ENCODE measurements at places on chromosomes 2 and 18.

DNA sequence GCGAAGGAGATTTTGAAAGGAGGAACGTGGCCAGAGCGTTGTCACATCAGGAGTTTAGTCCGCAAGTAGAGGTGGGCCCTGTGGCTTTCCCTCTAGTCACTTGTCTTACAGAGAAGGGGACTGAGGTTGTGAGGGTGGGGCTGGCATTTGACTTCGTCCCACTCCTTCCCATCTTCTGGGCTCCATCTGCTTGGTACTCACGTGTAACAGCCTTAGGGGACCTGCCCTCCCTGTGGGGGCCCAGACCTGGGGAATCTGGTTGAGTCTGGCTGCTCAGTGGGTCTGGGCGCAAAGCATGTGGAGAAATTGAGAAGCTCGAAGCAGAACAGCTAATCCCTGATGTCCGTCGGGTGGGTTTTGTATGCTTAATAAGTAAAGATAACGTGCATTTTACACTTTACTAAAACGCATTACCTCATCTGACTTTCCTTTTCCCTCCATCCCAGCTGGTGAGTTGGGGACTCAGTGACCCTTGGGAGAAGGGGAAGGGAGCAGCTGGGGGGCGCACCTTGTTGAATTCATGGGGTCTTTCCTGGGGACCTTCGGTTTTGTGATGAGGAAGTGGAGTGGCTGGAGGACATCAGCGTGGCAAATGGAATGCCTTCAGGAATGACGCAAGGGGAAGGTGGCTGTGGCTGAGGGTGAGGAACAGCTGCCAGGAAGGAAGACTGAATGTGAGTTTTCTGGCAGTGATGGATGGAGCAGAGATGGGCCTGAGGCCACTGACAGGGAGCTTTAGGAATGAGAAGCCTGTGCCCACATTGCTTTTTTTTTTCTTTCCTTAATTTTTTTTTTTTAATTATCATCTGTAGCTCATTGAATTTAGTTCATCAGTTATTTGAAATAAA lies 44.8 kb downstream of the ASAP2 start:
- no peak for DNase-seq

DNA sequence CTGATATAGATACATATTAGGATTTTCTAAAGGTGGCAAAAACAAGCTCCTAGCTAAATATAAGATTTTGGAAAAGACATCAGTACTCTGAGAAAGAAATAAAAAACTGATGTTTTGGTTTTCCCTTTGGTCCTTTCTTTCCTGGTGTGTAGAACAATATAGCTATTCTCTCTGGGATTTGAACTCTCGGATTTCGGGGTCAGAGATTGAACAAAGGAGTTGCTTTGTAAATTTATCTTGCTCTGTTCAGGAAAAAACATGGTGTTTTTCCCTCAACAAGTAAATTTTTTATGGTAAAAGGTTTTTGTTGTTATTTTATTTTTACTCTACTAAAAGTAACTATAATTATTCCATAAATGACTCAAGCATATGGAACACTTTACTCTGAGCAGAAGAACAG lies 889.3 kb downstream of the ERBB4 start:
- DNase-seq = no peak

DNA sequence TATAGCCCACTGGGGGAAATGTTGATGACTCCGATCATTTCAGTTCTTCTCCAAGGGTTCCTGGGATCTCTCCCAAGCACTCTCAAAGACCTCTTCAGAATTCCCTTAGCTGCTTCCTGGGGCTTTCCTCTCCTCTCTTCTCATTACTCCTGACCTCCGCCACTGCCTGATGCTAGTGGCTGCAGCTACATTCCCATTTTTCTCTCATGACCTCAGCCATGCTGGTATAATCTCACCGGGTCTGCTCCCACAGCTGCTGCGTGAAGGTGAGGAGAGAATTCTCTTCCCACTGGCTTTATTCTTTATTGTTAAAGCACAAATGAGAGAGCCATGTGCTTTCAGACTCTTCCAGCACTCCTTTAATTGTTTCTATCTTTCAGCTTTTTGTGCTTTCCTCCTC lies 312.0 kb upstream of the ETAA1 start:
- no peak for DNase-seq

- no peak for DNase-seq
These were observed 37.4 kb downstream of the AFF3 start for GRCh38 chr2:100104718-100105677.

- DNase-seq = no peak
These were observed 292.5 kb upstream of the TRIB2 start for GRCh38 chr2:12424219-12424618.

- DNase-seq = peak; percentile 51
These were observed 2.2 kb downstream of the ITM2C start for GRCh38 chr2:230866756-230867523.

DNA sequence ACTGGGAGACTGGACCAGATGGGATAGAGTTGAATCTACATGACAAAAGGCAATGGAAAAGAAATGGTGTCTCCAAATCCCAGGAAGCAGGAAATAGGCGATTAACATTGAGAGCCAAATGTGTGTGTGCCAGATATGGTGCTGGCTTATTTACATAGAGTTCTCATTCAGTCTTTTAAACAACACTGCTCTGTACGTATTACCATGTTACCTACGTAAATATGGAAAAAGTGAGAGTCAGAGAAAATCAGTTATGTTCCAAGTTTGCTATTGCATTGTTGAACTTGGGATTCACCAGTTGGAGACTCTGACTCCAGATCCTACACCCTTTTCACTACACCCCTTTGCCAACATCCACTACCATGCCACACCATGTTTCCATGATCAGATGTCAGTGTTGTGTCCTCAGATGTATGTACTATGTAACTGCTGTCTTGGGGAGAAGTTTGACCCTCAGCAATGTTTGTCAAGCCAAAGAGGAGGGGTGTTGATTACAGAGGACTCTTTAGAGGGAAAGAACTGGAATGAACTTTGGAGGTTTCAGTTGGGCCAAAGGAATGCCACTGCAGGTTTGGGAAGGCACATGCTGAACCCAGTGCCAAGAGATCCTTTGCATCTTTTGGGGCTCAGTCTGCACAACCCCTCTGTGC lies 19.6 kb upstream of the GREB1 start:
- DNase-seq = no peak

DNA sequence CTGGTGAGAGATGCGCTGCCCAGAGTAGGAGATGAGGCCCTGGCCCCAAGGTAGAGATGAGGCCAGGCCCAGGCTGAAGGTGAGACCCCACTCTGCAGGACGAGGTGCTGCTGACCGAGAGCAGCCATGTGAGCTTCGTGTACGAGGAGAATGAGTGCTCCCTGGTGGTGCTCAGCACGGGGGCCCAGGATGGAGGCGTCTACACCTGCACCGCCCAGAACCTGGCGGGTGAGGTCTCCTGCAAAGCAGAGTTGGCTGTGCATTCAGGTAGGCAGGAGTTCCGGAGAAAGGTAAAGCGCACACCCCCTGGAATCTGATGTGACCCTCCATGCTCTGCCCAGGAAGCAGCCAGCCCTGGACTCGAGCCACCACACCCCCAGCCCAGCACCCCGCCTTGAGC lies 21.5 kb upstream of the GMPPA start:
- no peak for DNase-seq

- DNase-seq = no peak
These were observed 124.2 kb upstream of the ARL4C start for GRCh38 chr2:234621120-234621519.

DNA sequence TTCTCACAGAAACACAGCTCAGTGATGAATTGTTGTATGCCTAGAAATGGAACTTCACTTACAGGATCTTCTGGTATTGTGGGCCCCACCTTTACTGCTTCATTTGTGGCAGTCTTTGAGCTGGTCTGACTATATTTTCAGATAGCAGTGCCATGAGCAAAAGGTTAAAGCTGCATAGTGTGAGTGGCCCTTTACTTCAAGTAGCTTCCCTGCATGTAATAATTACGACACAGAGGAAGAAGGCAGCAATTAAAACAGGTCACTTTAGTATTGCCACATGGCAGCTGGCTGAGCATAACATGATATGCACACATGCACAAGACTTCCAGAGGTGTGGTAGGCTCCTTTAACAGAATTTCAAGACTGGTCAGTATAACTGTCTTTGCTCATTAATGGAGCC lies 426.3 kb upstream of the ZEB2 start:
- no peak for DNase-seq

- DNase-seq = no peak
These were observed 93.0 kb downstream of the NRP2 start for GRCh38 chr2:205775097-205775877.

GRCh38 chr2:20165677-20166509 lies 59.0 kb downstream of the SDC1 start:
- no peak for DNase-seq

GRCh38 chr2:165877565-165878550 lies 75.7 kb downstream of the TTC21B start:
- DNase-seq = no peak

DNA sequence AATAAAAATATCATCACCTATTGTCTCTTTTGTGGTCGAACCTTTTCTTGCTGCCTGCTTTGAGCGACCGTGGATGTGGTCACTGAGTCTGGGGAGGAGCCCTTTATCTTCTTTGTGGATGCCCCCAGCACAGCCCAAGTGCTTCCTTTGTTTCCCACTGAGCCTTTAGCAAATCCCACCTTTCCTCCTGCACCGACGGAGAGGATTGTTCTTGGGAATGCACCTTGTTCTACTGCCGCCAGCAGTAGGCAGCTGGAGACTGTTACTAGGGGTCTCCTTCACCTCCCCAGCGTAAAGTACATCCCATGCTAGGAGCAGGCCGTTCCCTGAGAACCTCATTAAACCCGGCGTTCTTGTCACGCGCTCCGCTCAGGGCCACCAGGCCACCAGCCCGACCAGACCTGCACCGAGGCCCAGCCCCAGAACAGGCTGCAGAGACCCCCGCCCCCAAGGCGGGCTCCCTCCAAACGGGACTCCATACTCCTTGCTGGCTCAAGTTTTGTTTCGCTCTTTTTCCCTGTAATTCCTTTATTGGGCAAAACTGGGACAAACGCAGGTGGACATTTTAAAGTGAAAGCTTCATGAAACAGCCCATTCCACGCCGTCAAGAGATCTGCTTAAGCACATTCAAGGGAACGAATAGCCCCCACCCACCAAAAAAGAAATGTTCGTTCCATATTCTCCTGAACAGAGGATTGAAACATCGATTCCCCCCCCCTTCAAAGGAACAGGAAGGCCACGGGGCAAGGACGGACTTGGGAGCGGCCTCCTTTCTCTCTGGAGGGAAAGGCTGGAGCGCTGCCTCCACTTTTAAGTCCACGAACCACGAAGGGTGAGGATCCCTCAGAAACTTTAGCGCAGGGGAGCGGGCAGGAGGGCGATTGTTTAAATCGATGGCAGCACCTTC lies 1.1 kb upstream of the MAT2A start:
- no peak for DNase-seq

- no peak for DNase-seq
These were observed 54.9 kb upstream of the RBM44 start for GRCh38 chr2:237743561-237744269.

DNA sequence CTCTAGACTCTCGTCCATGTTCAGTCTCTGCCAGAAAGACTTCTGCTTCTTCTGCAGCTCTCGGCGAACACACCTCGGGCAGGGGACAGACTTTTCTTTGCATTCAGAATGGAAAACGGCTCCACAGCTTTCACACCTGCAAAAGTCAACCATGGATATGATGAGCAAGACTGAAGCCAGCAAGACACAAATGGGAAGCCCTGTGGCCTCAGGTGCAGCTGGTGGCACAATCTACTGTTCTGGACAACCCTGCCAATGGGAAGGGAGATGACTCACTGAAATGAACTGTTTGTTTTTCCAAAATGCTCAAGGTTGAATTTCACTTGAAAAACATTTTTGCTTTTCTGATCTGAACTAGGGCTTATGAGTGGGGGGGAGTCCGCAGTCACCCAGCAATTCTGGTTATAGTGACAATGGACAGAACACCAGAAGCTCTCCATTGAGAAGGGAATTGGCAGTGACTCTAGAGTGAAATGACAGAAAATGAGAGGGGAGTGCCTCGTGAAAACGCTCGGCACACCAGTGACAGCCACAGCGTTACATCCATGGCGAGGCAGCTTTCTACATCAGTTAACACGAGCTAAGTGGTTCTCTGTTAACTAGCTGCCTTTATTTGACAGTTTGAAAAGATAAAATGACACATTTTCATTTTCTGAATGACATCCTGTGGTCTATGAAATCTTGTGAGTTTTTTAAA lies 58.8 kb upstream of the FZD5 start:
- no peak for DNase-seq

- no peak for DNase-seq
These were observed 79.7 kb downstream of the FAM210A start for GRCh38 chr18:13646633-13647032.

DNA sequence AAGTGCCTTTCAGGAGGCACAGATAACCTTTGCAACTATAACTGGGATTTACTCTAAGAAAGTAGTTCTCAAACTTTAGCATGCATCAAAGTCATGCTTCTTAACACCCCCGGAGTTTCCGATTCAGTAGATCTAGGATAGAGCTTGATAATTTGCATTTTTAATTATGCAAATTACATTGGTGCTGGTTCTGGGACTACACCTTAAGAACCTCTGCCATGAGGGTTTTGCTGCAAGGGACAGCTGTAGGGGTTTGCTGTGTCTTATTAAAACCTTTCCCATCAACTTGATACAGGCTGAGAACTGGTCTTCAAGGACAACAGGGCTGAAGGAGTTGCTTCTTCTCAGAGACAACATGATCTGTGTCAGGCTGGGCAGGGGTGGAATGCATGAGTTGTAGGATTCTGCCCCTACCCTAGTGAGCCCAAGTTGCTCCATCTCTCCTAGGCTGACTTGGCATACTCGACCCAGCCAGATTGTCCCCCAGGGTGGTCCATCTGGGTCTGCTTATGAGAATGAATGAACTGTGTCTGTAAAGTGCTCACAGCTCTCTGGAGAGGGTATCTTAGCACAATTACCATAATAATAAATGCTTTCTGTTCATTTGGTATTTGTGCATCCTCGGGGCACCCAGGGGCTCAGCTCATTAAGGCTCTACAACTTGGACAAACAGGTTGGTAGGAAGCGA lies 232.7 kb downstream of the CLIP4 start:
- no peak for DNase-seq

- DNase-seq = no peak
These were observed 276.7 kb downstream of the CALCRL start for GRCh38 chr2:187171318-187171717.

- no peak for DNase-seq
These were observed 4.5 kb downstream of the ANKRD53 start for GRCh38 chr2:70982971-70983370.

DNA sequence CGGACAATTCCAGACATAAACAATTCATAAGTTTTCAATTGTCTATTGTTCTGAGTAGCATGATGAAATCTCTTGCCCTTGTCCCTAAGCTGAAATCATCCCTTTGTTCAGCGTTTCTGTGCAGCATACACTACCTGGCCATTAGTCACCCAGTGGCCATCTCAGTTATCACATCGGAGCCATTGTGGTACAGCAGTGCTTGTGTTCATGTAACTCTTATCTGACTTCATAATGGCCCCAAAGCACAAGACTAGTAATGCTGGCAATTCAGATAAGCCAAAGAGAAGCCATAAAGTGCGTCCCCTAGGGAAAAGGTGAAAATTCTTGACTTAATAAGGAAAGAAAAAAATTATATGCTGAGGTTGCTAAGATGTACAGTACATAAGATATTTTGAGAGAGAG lies 127.2 kb downstream of the FHOD3 start:
- DNase-seq = no peak

DNA sequence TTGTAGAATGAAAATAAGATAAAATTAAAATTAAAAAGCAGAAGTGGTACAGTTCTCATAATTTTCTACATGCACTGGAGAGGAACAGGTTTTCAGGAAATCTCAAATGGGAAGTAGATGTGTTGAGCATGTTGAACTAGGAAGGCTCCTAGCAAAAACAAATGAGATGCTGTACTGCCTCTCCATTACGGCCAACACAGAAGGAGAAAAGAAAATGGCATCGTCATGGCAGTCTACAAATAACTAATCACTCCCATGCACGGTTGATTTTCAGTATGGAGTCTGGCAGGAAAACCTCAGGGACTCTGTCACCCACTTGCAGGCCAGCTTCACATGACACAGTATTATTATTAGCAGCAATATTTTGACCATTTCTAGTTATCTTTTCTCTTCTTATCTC lies 278.7 kb downstream of the NRXN1 start:
- no peak for DNase-seq
